ENCODE measurements at places on chromosomes 12 and 14. TPM values are rescaled to one million over a fixed set of nuclear protein-coding genes. Genes with fewer than 3 reads are reported as not detected.

DNA sequence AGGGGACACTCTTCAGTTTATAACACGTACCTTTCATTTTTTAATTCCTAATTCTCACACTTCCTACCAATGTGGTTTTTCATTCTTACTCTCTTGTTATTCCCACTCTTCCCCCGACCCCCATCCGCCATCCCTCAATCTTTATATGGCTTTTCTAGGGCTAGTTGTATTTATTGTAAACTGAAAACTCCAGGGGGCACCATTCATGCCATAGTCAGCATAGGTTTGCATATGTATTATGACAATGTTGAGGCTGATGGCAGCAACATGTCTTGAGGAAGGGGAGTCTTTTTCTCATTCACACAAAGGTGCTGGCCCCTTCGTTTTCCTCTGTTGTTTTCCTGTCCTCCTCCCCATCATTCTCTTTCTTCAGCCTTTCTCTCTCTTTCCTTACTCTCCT lies 27.7 kb upstream of the LTA4H start:
- DNase-seq: peak; percentile 18

GRCh38 chr12:68159681-68160304 lies at the start of gene IFNG:
IFNG (minus strand) TSS chr12:68159740; CDS start chr12:68159615, 125 bp downstream.
- DNase-seq: no peak

GRIN2B gene
- total RNA-seq: 0.52 TPM

DNA sequence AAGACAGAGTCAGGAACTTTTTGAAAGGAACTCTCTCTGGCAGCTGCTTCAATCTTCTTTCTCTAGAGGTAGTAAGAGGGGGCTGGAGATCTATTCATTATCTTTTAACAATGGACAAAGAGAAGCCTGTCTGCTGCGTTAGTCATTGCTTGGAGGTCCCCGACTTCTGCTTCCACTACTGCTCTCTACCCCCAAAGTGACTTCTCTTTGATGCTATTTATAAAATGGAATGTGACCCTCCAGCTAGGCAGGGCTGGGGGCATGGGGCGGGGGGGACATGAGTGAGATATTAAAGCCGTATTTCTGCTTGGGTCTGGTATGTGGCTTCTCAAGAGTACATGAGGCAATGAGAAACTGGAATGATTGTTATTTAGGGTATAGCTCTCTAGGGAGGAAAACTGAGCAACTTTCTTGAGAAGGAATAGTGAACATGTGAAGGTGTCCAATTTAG lies 41.4 kb upstream of the NUDT4 start:
- peak; percentile 51 for DNase-seq

- DNase-seq: peak; percentile 22
These were observed 92.6 kb upstream of the TMPO start for GRCh38 chr12:98422812-98423211.

Measured in renal cortical epithelial cell (primary cell).